ENCODE measurements at places on chromosomes 13 and 19.

DNA sequence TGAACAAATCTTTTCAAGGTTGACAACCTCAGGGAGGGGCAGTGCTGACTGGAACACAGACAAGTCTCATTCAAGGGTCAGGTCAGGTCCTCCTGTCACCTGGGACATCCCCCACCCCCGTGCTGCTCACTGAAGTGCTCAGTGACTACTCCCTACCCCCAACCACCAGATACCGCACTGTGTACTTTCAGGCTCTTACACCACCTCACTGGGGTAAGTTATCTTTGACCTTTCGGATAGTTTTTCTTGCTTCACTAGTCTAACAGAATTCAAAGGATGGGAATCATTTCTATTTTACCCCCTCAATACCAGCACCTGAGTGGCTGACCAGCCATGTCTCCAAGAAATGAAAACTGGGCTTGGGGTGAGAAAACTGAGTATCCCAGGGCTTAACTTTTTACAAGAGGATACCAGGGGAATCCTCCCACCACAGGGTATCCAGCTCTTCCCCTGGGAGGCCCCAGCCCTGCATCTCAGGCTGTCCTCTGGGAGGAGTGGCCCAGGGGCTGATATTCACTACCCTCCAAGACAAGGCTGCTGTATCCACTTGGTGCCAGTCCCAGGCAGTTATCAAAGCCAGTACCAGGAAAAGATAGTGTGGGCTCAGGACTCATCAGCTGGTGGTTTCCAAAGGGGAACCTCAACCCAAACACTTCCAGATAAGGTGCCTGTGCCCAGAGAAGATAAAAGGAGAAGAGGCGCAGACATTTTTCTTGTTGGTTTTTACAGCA lies 2.1 kb downstream of the ZNF563 start:
- DNase-seq, result no peak

- no peak for DNase-seq
These were observed 708 bp upstream of the ERCC1 start for GRCh38 chr19:45424191-45425058.

DNA sequence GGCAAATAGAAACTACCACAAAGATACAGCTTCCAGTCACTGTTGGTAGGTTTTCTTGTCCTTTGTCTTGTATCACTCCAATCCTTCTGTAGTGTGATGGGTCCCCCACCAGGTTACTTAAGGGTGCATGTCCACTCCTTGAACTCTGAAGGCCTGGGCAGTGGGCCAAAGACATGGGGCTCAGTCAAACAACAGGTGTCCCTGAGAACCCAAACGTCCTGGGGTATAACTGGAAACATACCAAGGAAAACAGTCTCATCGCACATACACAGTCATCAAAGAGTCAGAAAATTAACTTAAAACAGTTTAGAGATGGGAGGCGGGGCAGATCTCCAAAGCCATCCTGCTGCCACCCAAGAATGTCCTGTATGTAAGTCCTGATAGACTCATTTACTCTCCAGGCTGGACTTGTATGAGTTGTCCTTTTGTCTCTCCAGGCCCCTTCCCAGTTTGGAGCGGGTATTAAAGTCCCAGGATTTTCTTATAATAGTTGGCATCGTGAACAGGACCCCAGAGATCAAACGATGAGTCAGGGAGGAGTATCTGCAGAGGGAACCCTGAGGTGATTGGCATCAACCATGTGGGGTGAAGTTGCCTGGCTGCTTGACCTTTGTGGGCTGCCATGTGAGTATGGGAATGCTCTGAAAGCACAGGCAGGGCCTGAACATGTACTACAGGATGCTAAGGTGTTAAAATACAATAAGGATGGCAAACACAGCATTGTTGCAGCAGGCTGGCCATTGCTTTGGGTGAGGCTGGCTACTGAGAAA lies 613.2 kb upstream of the KLF12 start:
- no peak for DNase-seq

- DNase-seq, result peak; percentile 90
These were observed 567 bp upstream of the SMG9 start for GRCh38 chr19:43755256-43755801.

GRCh38 chr13:35804901-35805300 lies 326.3 kb downstream of the DCLK1 start:
- DNase-seq, result no peak

GRCh38 chr19:55672418-55672817 lies 2.6 kb upstream of the EPN1 start:
- DNase-seq, result no peak

DNA sequence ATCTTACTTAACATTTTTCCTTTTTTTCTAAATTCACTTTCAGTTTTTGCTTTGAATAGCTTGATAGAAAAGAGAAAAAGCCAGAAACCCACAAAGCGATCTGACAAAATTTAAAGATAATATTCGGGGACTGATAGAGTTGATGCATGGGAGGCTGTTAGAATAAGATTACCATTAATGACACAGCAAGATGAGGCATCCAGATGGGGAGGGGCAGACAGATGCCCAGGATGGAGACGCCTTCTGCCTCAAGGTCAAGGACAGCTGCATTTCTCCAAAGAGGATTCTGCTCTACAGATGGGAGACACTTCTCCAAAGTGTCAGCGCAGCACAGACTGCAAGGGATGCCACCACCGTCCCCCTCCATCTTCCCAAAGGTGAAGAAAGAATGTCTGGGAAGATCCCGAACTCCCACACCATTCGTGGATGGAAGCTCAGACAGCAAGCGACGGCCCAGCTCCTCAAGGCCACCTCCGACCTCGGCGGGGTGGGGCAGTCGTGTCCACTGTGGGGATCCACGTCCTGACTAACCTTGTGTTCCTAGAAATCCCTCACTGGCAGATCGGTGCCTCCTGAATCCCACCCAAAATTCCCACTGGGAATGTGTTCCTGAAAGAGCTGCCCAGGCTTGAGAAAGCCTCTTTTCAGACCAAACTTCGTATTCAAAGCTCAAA lies 32.9 kb downstream of the NAXD start:
- DNase-seq, result no peak

DNA sequence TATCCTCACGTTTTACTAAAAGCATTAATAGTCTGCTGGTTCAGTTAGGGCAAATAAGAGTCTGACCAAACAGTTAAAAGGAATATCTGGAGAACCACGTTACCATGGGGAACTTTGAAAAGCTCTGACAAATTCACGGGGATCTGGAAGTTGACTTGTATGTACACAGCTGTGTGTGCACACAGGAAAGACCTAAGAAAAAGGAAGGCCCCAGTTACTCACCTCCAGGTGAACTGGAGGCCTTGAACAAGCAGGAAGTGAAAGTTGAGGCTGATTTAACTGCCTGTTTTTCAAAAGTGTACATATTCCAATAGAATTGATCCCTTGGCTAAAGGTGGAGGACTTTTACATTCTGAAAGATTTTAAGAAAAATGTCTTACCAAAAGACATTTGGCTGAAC lies 1891.6 kb upstream of the PCDH20 start:
- no peak for DNase-seq

DNA sequence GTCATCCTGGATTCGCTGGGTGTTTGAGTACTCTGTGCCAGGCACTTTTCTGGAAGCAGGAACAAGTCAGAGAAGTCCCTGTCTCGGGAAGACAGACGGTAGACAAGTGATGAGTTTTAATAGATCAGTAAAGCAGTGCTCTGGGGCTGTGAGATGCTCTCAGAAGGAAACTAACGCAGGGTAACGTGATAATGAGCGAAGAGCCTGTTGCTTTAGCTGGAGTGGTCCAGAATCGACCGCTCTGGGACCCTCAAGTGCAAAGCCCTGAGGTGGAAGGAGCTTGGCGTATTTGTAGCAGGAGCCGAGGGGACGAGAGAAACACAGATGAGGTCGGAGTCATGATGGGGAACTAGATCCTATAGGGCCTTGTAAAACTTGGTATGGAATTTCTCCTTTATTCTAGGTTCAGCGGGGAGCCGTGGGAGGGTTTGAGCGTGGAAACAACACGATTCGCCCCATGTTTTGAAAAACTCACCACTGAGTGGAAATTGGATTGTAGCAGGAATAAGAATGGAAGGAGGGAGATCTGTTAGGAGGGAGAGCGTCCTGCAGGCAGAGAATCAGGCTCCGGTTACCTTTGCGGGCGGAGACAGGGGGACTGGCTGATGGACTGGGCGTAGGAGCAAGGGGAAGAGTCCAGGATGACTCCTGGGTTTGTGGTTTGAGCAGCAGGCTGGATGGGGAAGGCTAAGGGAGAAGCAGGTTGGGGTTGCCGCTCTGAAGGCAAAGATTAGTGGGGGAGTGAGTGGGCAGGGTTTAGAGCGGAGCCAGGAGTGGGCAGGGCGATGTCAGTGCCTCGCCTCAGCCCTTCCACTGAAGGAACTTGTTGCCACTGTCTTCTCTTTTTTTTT lies 763 bp downstream of the POLD1 start:
- no peak for DNase-seq

GRCh38 chr19:4519521-4520277 lies 1.4 kb upstream of the PLIN4 start:
- no peak for DNase-seq

DNA sequence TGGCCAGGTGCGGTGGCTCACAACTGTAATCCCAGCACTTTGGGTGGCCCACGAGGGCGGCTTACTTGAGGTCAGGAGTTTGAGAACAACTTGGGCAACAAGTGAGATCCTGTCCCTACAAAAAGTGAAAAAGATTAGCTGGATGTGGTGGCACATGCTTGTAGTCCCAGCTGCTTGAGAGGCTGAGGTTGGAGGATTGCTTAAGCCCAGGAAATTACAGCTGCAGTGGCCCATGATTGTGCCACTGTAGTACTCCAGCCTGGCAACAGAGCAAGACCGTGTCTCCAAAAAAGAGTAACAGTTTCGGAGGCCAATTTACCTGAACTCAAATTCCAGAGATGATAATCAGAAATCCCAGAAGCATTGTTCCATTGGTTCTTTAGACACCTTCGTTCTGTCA lies 4.4 kb downstream of the ZNF473 start:
- DNase-seq, result no peak

- no peak for DNase-seq
These were observed 17.8 kb downstream of the PCCA start for GRCh38 chr13:100106705-100107104.

GRCh38 chr19:17489392-17490030 lies 19.2 kb downstream of the SLC27A1 start:
- no peak for DNase-seq

- no peak for DNase-seq
These were observed 897 bp downstream of the GPR4 start for GRCh38 chr19:45601115-45601514.

GRCh38 chr13:102940143-102940542 lies 94.3 kb downstream of the ERCC5 start:
- no peak for DNase-seq

DNA sequence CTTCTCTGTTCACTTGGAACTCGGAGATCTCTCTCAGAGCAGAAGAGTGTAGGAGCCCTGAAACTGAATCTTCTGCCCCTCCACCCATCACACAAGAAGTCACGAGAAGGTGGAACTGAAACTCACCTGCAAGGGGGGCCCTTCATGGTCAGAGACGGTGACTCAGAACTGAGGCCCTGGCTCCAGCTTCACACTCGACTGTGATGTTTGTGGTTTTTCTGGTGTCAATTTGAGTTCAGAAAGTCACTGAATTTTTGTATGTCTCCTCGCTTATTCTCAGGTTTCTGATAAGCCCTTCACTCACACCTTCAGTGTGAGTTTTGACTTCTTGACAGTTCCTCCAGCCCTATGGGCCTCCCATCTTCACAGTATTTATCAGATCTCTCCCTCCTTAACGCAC lies 23.1 kb downstream of the SIGLEC5 start:
- DNase-seq, result no peak

GRCh38 chr13:55660851-55661250 lies 1479.9 kb upstream of the PRR20A start:
- DNase-seq, result no peak

DNA sequence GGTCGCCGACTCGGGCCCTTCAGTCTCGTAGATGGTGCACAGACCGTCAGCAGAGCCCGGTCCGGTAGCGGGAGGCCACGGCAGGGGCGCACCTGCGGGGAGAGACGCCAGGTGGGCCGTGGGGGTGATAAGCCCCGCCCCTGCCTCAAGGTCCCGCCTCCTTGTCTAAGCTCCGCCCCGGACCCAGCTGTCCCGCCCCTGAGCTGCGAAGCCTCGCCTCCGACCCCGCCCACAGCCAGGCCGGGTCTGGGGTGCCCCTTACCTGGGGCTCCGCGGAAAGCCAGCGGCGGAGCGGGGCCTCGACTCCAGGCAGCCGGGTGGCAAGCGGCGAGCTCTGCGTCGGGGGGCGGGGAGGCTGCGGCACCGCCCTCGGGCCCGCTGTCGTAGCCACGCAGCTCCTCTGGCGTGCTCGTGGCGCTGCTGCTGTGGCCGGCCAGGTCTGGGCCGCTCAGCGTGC lies 4.7 kb downstream of the PRR36 start:
- DNase-seq, result peak; percentile 77

GRCh38 chr19:51020988-51021651 lies 1.6 kb upstream of the KLK10 start:
- DNase-seq, result no peak

Measured in sciatic nerve (tissue), 2 donors.